A549 treated with AZD2906 at 1 μM for 4 hours (cell line): ENCODE measurements at places on chromosomes 16 and 17. TPM values are rescaled to one million over a fixed set of nuclear protein-coding genes. Genes with fewer than 3 reads are reported as not detected.

Gene C16orf96
- total RNA-seq: 0.02 to 0.06 TPM (median 0.04 TPM) in 5 replicates

Gene PDK2
- 15.3 to 20.3 TPM (median 17.2 TPM) in 5 replicates for total RNA-seq

Gene ZNF48
- 12.4 to 14.0 TPM (median 12.9 TPM) in 5 replicates for total RNA-seq

Gene IGFALS
- total RNA-seq: 0.03 to 0.18 TPM (median 0.06 TPM) in 4 of 5 replicates, not detected in the other

Gene SSTR5
- 0.51 to 0.79 TPM (median 0.60 TPM) in 5 replicates for total RNA-seq

Gene CPNE7
- total RNA-seq: 56.4 to 90.3 TPM (median 78.6 TPM) in 5 replicates

Gene AFMID
- total RNA-seq: 35.2 to 55.4 TPM (median 36.3 TPM) in 5 replicates

Gene KRTAP3-1
- not detected in 5 replicates for total RNA-seq

Gene ADAP2
- 2.2 to 5.9 TPM (median 2.6 TPM) in 5 replicates for total RNA-seq

Gene TNP2
- total RNA-seq: not detected in 5 replicates

Gene RABEP2
- total RNA-seq: 7.3 to 10.4 TPM (median 8.7 TPM) in 5 replicates

Gene KCTD19
- total RNA-seq: 0.09 to 0.34 TPM (median 0.19 TPM) in 5 replicates

Gene GAS2L2
- 0.07 to 0.09 TPM (median 0.08 TPM) in 5 replicates for total RNA-seq

Gene HEXIM1
- total RNA-seq: 38.3 to 50.5 TPM (median 45.4 TPM) in 5 replicates

Gene TMC8
- total RNA-seq: 0.14 to 0.30 TPM (median 0.25 TPM) in 5 replicates

Gene ABCA8
- 0.24 to 0.52 TPM (median 0.31 TPM) in 5 replicates for total RNA-seq

Gene ANKFN1
- not detected in 5 replicates for total RNA-seq

Gene ELMO3
- total RNA-seq: 0.80 to 1.7 TPM (median 1.5 TPM) in 5 replicates

Gene ASB16
- 0.07 TPM in 3 of 5 replicates, not detected in the others for total RNA-seq

Gene HBZ
- total RNA-seq: 0.10 TPM in 1 of 5 replicates, not detected in the others

Gene CRHR1
- total RNA-seq: 0.09 to 0.28 TPM (median 0.12 TPM) in 5 replicates

Gene GCGR
- total RNA-seq: 0.14 to 0.55 TPM (median 0.34 TPM) in 5 replicates

Gene MT2A
- total RNA-seq: 2,240 to 3,417 TPM (median 2,786 TPM) in 5 replicates

Gene ZSWIM7
- 40.5 to 50.4 TPM (median 47.4 TPM) in 5 replicates for total RNA-seq

Gene MYL11
- 0.27 to 0.84 TPM (median 0.45 TPM) in 4 of 5 replicates, not detected in the other for total RNA-seq

Gene CBFA2T3
- 0.77 to 1.3 TPM (median 1.1 TPM) in 5 replicates for total RNA-seq

Gene RAC3
- total RNA-seq: 24.9 to 43.1 TPM (median 39.9 TPM) in 5 replicates

Gene CCL17
- total RNA-seq: not detected in 5 replicates
